ENCODE measurements at places on chromosomes 7 and 10. TPM values are rescaled to one million over a fixed set of nuclear protein-coding genes. Genes with fewer than 3 reads are reported as not detected.
A peak's percentile ranks its signal among the peaks of the same experiment; 100 is the strongest.

The TMEM178B gene
- 1.2 TPM for total RNA-seq

The SH2D4B gene
- not detected for total RNA-seq

The CCDC3 gene
- 12.8 TPM for total RNA-seq

The ZNF32 gene
- 51.1 TPM for total RNA-seq

The FRAT1 gene
- 4.4 TPM for total RNA-seq

The ANK3 gene
- total RNA-seq: 65.3 TPM

The IL2RA gene
- not detected for total RNA-seq

The NEUROD6 gene
- total RNA-seq: not detected

The SSC4D gene
- total RNA-seq: not detected

The EIF4EBP2 gene
- 47.4 TPM for total RNA-seq

The ASAH2B gene
- 0.74 TPM for total RNA-seq

The OR2A42 gene
- total RNA-seq: not detected

The PLAC9 gene
- total RNA-seq: 61.4 TPM

GRCh38 chr10:964988-965417 is 23.2 kb upstream of the GTPBP4 start:
- no peak for DNase-seq

DNA sequence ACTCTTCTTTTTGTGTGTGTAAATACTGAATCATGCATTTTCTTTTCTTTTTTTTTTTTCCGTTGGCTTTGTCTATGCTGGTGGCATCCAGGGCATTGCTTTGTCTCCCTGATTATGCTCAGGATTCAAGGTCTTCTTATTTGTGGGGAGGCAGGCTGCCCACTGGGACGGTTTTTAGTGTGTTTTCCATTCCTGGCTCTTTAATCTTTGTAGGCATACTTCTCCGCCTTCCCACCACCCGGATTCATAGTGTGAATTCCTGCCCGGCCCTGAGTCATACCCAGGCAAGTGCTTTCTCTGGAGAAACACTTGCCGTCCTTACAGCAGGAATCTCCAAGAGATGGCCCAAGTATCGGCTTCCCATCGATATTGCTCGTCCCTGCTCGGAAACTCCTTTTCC is 5.2 kb downstream of the ZNF655 start:
- DNase-seq: no peak

DNA sequence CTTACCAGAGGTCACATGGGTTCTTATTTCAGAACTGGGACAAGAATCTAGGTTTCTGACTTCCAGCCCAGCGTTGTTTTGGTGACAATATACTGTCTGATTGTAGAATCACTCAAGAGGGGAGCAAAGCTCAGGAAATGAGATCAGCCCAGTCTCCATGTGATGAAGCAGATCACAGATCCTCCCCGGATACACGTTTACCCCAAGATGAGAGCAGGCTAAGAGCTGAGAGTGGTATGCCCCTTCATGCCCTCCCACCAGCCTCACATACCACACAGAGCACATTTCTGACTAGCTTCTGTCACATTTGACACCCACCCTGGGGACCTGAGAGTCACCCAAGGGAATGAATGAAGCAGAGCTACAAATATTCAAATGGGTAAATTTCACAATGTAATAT is 27.1 kb upstream of the PRKCQ start:
- DNase-seq: no peak

DNA sequence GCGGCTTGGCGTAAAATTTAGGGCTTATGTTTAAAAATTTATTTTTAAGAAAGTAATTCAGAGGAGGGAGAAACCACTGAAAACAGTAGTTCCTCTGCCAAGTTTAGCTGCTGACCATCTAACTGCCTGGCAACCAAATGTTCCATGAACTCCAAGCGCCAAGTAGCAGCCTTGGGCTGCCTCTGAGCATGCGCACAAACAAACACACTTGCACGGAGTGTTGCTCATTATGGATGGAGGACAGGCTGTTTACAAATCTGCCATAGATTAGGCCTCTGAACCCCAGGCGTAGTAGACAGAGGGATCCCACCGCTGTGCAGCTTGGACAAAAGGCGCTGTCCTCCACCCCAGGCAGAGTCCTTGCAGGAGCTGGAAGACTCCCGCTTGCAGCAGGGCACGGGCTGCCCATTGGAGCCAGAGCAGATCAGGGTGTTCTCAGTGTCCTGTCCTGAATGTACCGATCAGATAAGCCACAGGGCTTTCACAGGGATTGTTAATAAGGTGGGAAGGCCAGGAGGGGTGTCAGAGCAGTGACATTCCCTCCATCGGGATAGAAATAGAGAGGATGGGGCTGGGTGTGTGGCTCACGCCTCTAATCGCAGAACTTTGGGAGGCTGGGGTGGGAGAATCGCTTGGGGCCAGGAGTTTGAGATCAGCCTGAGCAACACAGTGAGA is 47.7 kb upstream of the LYZL1 start:
- DNase-seq: no peak

DNA sequence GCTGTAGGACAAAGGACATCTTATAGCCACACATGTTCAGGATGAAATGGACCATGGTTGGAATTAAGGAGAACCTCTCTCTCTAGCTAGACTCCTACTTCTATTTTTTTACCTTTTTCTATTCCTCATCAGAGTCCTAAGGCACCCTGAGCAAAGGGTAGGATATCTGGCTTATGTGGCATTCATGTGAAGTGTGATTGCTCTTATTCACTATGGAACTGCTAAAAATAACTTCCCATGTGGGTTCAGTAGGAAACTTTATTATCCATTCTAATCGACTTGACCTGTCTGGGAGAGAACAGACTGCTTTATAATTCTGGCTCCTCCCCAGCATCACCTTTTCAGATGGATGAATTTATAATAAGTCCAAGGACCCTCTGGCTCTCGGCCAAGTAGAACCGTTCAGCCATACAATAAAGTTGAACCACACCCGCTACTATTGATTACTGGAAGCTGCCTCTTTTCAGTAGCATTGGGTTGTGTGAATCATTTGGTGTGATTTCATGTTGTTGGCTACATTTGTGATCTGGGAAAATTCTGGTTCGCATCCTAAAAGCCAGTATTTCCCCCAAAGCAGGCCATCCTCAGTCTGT is 117.5 kb downstream of the NRF1 start:
- DNase-seq: peak; percentile 22

GRCh38 chr10:127176649-127177048 is 19.7 kb downstream of the INSYN2A start:
- DNase-seq: no peak

DNA sequence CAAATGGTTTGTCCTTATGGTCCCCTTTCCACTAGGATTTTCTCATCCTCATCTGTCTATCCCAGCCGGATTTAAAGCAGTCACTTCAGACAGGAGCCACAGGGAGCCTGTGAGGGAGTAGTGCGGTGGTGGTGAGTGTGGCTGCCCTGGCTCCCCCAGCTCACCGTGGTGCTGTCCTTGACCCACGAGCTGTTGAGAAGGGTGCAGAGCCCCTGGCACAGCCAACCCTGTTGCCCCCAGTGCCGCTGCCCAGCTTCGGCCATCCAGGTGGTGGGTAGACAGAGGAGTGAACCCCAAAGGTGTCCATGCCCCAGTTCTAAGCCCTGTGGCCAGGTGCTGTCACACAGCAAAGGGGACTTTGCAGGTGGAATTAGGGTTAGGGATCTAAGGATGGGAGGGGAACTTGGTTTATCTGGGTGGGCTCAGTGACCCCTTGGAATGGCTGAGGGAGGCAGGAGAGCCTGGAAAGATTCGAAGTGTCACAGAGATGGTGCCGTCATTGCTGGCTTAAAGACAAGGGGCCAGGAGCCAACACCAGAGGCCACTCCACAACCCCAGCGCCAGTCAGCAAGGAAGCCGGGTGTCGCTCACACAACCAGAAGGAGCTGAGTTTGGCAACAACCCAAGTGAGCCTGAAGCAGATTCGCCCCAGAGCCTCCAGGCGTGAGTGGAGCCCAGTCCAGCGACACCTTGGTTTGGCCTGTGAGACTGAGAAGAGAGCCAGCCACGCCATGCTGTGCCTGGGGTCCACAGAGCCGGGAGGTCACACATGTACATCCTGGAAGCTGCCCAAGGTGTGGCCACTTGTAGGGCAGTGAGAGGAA is 142.4 kb downstream of the ADCY1 start:
- no peak for DNase-seq

DNA sequence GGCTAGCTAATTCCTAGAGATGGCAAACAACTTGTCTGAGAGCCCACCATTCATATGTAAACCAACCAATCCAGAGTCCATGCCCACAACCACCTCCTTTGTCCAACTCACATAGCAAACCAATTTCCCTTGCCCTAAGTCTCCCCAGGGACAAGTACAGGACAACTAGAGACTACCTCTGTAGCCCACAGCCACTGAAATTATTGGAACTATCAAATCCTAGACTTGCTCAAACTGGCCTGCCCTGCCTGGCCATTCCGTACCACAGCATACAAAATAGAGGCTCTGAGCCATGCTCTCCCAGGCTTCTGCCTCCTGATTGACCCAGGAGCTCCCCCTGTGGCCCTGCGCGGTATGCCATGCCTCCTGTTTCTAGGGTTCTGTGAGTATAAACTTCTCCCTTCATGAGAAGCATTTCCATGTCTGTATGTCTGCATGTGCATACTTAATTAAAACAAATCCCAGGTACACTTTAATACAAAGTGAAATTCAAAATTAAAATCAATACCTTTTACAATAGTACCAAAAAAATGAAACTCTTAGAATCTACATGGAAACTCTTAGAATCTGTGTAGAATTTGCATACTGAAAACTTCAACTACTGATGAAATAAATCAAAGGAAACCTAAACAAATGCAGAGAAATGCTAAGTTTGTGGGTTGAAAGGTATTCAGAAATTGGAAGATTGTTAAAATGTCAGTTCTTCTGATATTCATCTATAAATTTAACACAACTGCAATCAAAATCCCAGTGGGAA is 4.0 kb upstream of the HECW1 start:
- no peak for DNase-seq

DNA sequence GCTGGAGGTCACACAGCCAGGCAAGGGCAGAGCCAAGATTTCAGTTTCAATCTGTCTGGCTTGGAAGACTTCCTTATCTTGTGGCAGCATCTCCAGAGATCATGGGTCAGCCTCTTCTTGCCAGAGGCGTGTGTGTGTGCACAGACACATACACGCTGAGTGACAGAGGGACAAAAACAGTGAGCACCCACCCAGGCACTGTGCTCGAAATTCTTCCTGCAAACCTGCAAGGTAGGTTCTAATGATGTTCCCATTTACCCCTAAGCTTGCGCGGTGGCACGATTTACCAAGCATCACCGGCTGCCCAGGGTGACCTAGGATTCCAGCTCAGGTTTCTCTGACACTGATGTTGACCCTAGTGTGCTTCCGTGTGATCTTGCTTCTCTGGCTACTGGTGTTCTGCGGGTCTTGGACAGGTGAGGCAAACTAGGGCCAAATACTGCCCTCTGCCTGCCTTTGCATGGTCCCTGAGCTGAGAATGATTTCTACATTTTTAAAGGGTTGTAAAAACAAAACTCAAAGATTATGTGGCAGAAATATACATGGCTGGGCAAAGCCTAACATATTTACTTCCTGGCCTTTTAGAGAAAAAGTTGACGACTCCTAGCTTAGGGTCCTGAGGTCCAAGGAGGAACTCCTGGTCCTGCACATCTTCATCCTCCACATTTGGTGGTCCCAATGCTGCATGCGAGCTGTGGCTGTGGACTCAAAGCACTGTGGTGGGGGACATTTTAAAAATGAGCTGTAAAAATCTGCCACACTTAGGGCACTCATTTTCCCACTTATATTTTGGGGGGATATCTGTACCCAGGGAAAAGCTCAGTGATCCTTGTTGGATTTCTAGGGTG is 268.5 kb downstream of the RPS24 start:
- peak; percentile 83 for DNase-seq

- no peak for DNase-seq
These were observed 110.2 kb downstream of the CUL2 start for GRCh38 chr10:34979938-34980337.

- DNase-seq: no peak
These were observed 119.9 kb downstream of the ADCYAP1R1 start for GRCh38 chr7:31171984-31172383.

DNA sequence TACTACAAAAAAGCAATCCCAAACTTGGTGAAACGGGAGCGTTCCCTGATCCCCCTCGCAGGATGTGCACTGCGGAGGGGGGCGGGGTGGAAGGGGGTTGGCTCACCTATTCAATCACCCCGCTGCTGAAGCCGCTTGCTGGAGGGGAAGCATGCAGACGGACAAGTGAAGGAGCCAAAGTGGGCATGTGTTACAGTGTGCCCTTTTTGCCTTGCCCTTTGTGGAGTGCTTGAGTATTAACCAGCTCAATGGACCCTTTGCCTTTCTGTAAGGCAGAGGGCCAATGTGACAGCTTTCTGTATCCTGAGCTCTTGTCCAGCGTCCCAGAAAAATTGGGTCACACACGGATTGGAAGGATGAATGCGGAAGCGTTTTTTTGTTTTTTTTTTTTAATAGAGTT is 348.9 kb upstream of the NPSR1 start:
- DNase-seq: no peak

DNA sequence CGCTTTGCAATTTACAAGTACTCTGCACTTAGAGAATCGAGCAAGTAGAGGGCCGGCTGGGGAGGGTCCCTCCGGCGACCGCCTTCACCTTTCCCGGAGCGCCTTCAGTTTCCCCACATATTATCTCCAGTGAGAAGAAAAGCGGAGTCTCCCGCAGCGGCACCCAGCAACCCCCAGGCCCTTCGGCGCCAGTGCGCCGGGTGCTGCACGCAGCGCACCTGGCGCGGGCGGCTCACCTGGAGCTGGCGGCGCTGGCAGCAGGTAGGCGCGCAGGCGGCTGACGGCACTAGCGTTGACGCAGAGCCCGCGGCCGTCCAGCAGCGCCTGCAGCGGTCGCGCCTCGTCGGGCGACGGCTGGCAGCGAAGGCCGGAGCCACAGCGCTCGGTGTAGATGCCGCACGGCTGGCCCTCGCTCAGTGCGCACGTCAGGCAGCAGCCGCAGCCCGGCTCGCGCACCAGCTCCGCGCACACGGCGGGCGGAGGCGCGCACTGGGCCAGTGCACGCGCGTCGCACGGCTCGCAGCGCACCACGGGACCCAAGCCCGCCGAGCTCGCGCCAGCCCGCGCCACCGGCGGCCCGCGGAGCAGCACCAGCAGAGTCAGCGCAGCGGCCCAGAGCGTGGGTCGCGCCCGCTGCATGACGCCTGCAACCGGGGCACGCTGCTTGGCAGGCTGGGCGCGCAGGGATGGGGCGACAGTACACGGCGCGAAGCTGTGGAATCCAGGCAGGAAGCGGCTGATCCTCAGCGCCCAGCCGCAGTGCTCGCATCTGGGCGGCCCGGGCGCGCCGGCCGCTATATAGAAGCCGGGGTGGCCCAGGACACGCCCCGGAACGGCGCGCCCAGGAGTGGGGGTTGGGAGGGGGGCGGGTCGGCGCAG is at the start of gene IGFBP3:
Gene IGFBP3 (minus strand): TSS at position 771 of the 879 bp plus-strand sequence. CDS start 132 bp downstream, at position 639.
- DNase-seq: no peak

All from vagina (tissue), 2 donors.